ENCODE measurements at places on chromosomes 7 and 10. TPM values are rescaled to one million over a fixed set of nuclear protein-coding genes. Genes with fewer than 3 reads are reported as not detected.
A peak's percentile ranks its signal among the peaks of the same experiment; 100 is the strongest.

Gene TET1
- 20.3 TPM for total RNA-seq

Gene ZNF736
- 15.8 TPM for total RNA-seq

DNA sequence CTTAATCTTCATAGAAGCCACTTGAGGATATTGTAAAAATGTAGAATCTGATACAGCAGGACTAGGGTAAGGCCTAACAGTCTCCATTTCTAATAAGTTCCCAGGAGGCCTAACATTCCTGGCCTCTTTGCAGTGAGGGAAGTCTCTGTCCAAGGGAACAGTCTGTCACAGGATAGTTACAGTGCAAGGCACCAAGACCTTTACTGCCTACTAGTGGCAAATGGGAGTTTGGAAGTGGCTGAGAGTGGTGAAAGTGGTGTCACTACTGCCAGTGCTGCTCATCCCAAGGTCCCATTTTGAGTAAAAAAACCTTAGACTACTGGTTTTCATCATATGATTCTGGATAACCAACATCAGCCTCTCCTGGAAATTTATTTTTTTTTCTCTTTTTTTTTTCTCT is 619.5 kb upstream of the SEMA3D start:
- H3K36me3 ChIP-seq = no peaks in the 10 kb centered on the region
- DNase-seq = no peak
- H3K4me1 ChIP-seq = no peaks in the 10 kb centered on the region
- H3K27ac ChIP-seq = no peak overlapping the region
- H3K27me3 ChIP-seq = no peaks in the 10 kb centered on the region

DNA sequence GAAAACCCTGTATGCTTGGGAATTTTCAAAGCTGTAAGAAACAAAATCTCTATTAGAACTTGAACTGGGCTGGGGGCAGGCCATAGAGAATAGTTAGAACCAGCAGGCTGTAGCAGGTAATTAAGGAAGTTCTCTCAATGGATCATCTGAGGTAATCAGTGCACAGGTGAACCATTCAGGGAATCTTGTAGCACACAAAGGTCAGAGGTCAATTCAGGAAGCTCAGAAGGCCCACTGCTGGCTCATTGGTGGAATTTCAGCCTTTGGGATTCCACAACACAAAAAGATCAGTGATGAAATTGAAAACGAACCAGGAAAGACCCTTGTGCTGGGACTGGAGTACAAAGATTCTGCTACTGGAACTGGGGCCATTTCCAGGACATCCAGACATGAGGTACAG is 82.0 kb downstream of the TMEM168 start:
- H3K27ac ChIP-seq = no peak overlapping the region
- no peaks in the 10 kb centered on the region for H3K27me3 ChIP-seq
- peaks cover 2% of the 10 kb centered on the region for H3K4me1 ChIP-seq
- H3K36me3 ChIP-seq = no peaks in the 10 kb centered on the region
- no peak overlapping the region for H3K4me3 ChIP-seq

DNA sequence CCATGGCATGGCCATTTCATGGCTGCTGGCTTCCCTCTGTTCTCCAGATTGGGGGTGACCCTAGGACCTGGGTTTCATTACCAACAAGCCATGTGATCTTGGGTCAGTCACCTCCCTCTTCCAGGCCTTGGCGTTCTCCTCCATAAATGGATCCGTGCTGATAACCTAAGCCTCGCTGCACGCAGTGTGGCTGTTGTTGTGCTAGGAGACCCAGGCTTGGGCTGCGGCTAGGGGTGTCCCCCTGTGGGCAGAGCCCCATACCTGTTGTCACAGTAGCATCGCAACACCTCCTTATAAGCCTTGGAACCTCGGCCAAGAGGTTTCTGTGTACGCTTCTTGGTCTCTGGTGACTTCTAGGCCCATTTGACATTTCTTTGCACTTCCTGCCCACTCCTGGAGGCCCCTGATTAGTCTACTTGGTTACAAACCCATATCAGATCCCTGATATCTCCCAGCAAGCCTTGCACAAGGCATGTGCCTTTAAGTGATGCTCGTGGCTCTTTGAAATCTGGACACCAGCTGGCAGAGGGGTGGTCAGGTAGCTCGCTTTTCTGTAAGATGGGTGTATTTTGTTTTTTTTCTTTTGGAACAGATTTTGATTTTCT is 23.6 kb downstream of the ZMIZ1 start:
- no peak for DNase-seq
- H3K4me3 ChIP-seq = peak overlapping the region; percentile 52
- H3K27ac ChIP-seq = no peak overlapping the region
- H3K4me1 ChIP-seq = peaks cover 50% of the 10 kb centered on the region
- peaks cover 11% of the 10 kb centered on the region for H3K27me3 ChIP-seq
- no peaks in the 10 kb centered on the region for H3K36me3 ChIP-seq

Gene TMEM140
- not detected for total RNA-seq

Gene PDGFA
- 0.85 TPM for total RNA-seq

DNA sequence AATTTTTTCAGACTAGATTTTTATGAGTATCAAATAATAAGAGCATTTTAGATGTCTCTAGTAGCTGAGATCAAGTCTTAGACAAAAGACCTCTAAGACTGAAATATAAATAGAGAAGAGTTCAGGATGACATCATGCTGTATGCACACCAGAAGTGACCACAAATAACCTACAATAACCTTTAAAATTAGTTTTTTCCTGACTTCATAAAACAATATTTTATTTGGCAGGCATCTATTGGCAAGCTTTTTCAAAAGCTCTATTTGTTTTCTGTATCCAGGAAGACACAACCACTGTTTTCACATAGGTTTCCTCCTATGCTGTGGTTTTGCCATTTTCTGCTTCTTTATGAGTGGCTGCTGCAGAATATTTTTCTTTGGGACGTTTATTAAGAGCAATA is 359.1 kb downstream of the CRPPA start:
- H3K4me3 ChIP-seq = no peak overlapping the region
- no peaks in the 10 kb centered on the region for H3K27me3 ChIP-seq
- peaks cover 23% of the 10 kb centered on the region for H3K4me1 ChIP-seq
- no peak overlapping the region for H3K27ac ChIP-seq
- no peak for DNase-seq
- H3K36me3 ChIP-seq = no peaks in the 10 kb centered on the region

Gene EPDR1
- 11.7 TPM for total RNA-seq

Gene STOX1
- total RNA-seq = 0.21 TPM

Gene NPC1L1
- total RNA-seq = not detected

DNA sequence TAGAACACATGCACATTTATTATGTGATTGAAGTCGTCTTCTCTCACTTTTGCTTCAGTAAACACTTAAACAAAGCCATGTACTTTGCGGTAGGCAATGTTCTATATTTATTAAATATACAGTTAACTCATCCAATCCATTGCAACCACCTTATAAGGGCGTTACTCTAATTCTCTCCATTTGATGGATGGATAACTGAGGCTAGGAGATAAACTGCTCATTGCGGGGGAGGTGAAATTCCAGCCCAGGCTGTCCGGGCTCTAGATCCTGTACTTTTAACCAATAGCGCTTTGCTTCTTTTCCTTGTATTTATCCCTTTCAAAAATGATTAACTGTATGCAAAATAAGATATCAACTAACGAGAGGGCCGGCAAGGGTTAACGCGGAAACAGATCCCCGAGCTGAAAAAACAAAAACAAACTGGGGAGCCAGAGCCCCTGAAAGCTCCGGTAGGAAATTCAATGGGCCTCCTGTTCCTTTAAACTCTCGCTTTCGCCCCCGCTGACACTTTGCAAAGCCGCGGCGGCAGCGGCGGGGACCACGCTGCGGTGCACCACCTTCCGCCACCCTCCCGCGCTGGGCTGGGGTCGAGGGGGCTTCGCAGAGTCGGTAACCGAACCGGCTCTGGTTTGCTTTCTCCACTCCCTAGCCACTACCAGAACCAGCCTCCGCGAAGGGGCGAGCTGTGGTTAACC is 1.0 kb upstream of the PLXDC2 start:
- H3K4me3 ChIP-seq = peak overlapping the region; percentile 90
- peaks cover 7% of the 10 kb centered on the region for H3K36me3 ChIP-seq
- H3K27me3 ChIP-seq = peaks cover 8% of the 10 kb centered on the region
- H3K4me1 ChIP-seq = peaks cover 12% of the 10 kb centered on the region

GRCh38 chr7:139594911-139595476 is 71.5 kb downstream of the CLEC2L start:
- DNase-seq = no peak
- H3K4me1 ChIP-seq = peaks cover 2% of the 10 kb centered on the region
- H3K4me3 ChIP-seq = no peak overlapping the region
- H3K27me3 ChIP-seq = peaks cover 2% of the 10 kb centered on the region

- H3K4me3 ChIP-seq = no peak overlapping the region
- DNase-seq = no peak
- peaks cover 12% of the 10 kb centered on the region for H3K36me3 ChIP-seq
Observed at GRCh38 chr7:105512926-105513526, 9.0 kb downstream of the PUS7 start.

DNA sequence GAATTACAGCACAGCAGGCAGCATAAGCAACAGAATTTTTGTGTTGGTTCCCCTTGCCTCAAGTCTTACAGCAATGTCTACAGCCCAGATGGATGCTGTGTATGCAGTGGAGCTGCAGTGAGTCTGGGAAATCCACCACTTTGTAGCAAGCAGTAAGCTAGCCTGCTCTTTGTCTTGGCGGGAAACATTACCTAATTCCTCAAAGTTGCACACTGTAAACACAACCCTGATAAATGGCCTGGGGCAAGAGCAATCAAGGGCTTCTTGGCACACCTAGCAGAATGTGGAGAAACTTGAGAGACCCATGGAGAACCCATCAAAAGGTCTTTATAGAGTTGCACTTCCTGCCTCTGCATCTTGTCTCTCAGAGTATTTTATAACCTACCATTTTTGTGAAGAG is 102.0 kb upstream of the FOXP2 start:
- H3K27ac ChIP-seq = no peak overlapping the region
- peaks cover 5% of the 10 kb centered on the region for H3K4me1 ChIP-seq
- DNase-seq = no peak
- peaks cover 1% of the 10 kb centered on the region for H3K27me3 ChIP-seq
- no peak overlapping the region for H3K4me3 ChIP-seq
- H3K36me3 ChIP-seq = no peaks in the 10 kb centered on the region

Gene C10orf71
- not detected for total RNA-seq

DNA sequence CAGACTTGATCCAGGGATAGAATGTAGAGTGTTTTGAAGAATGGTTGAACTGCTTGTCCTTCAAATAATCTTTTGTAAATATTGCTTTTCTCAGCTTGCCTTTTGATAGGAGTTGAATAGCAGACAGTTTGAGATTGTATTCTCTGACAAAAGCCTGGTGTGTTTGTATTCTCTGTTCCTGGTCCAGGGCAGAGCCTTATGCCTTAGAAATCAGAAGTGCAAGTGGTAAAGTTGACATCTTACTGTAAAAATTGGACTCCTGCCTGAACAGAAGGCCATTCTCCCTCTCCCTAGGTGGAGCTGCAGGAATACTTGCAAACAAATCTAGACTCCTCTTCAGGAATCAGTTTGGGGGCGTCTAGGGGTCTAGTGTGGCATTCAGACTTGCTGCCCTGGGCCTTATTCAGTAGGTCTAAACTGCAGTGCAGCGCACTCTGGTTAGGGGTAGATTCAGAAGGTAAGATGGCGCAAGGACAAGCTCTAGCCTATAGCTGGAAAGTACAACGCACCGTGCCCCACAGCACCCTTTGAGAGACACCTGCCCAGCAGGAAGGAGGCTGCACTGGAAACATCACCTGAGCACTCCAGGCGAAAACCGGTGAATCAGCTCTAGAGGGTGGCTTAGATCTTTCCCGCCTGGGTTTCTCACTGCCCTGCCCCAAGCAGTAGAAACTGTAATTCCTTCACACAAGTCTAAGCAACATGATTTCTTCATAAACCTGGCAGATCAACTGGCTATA is 608.5 kb upstream of the GALNT17 start:
- DNase-seq = no peak
- H3K36me3 ChIP-seq = peaks cover 11% of the 10 kb centered on the region
- H3K27me3 ChIP-seq = peaks cover 3% of the 10 kb centered on the region
- peaks cover 11% of the 10 kb centered on the region for H3K4me1 ChIP-seq
- H3K27ac ChIP-seq = no peak overlapping the region

GRCh38 chr7:83210479-83210878 is 47.8 kb upstream of the PCLO start:
- DNase-seq = no peak
- H3K27me3 ChIP-seq = peaks cover 2% of the 10 kb centered on the region
- H3K4me1 ChIP-seq = no peaks in the 10 kb centered on the region
- H3K27ac ChIP-seq = no peak overlapping the region
- no peaks in the 10 kb centered on the region for H3K36me3 ChIP-seq

- H3K4me1 ChIP-seq = peaks cover 5% of the 10 kb centered on the region
- H3K36me3 ChIP-seq = no peaks in the 10 kb centered on the region
- no peak overlapping the region for H3K27ac ChIP-seq
- peak overlapping the region; percentile 87 for H3K4me3 ChIP-seq
- peaks cover 9% of the 10 kb centered on the region for H3K27me3 ChIP-seq
Observed at GRCh38 chr10:86535132-86535882, 13.7 kb upstream of the WAPL start.

- H3K4me3 ChIP-seq = peak overlapping the region; percentile 82
- peaks cover 6% of the 10 kb centered on the region for H3K4me1 ChIP-seq
- no peak overlapping the region for H3K27ac ChIP-seq
- peaks cover 6% of the 10 kb centered on the region for H3K27me3 ChIP-seq
Observed at GRCh38 chr10:48523820-48524758, 80.8 kb downstream of the ARHGAP22 start.

DNA sequence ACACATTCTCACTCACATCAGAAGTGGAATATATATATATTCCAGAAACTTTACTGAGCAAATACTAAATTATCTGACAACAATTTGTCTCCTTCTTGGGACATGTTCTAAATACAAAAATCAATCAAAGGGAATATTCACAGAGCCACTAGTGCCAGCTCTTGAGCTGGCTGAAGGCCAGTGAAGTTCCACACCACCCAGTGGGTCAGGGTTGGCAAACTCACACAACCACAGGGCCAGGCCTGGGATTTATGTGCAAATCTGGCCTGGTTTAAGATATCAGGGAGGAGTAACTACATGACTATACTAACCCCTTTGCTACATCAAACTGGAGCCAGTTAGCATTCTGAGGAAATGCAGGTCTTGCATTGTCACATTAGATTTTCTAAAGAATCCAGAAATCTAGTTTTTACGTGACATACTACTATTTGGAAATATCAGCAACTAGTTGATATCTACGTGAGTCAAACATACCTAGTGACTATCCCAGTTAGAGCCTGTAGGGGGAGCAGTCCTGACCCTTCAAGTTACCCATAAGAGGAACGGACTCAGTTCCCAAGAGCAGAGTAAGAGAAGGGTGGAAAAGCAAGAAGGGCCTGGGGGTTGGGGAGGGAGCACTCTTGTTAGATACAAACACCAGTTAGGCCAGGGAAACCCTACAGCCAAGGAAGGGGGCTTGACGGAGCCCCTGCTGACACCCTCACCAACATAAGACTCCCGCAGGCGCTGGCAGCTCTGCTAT is 600.4 kb downstream of the KCNMA1 start:
- no peak overlapping the region for H3K27ac ChIP-seq
- peaks cover 29% of the 10 kb centered on the region for H3K4me1 ChIP-seq
- H3K27me3 ChIP-seq = peaks cover 2% of the 10 kb centered on the region
- no peaks in the 10 kb centered on the region for H3K36me3 ChIP-seq

GRCh38 chr10:98267069-98267893 is 713 bp downstream of the LOXL4 start:
- DNase-seq = no peak
- peaks cover 13% of the 10 kb centered on the region for H3K27me3 ChIP-seq
- peaks cover 16% of the 10 kb centered on the region for H3K4me1 ChIP-seq
- peaks cover 6% of the 10 kb centered on the region for H3K36me3 ChIP-seq
- peak overlapping the region; percentile 87 for H3K4me3 ChIP-seq

GRCh38 chr7:143316492-143316891 is 581 bp downstream of the CLCN1 start:
- H3K27me3 ChIP-seq = peaks cover 3% of the 10 kb centered on the region
- peaks cover 3% of the 10 kb centered on the region for H3K36me3 ChIP-seq
- no peaks in the 10 kb centered on the region for H3K4me1 ChIP-seq
- no peak for DNase-seq
- H3K27ac ChIP-seq = no peak overlapping the region
